ENCODE measurements at places on chromosomes 5 and 9.
A peak's percentile ranks its signal among the peaks of the same experiment; 100 is the strongest.

- DNase-seq, result no peak
Observed at GRCh38 chr5:137136991-137137632, 362.0 kb downstream of the SPOCK1 start.

GRCh38 chr9:132018957-132019405 lies 60.7 kb downstream of the MED27 start:
- DNase-seq, result no peak

DNA sequence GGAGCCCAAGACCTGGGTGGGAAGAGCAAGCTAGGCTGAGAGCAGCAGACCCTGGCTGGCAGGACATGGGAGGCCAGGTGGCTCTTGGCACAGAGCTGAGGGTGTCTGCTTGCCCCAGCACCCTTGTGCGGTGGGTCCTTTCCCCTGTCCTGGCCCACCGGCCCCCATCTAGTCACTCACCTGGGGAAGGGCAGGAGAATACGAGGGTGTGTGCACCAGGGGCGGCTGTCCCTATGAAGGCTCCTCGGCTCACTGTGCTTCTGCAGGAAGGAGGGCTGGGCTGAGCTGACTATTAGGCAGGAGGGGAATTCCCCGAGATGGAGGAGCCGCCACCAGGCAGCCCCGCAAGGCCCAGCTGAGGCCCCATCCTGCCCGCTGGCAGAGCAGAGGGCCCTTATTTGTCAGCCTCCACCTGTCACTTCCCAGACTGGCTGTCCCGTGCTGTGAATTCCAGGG lies 6.1 kb upstream of the TNIP1 start:
- DNase-seq, result peak; percentile 55

DNA sequence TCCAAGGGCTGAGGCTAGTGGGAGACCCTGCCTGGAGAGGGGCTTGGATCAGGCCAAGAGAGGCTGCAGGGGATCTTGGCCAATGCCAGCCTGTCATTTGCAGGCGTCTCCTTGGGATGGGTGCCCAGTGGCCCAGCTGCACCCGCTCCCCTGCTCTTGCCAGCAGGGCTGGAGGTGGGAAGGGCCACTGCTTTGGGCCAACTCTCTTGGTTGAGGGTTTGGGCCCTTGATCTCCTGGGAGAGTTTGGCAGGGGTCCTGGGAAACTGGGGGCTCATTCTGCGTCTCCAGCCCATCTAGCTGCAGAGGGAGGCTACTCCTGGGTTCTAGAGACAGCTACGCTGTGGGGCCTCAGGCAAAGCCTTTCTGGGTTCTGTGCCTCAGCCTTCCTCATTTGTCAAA lies 10.5 kb downstream of the PSD2 start:
- DNase-seq, result no peak

GRCh38 chr9:27856054-27856453 lies 282.8 kb upstream of the C9orf72 start:
- no peak for DNase-seq

GRCh38 chr5:87400305-87400899 lies 12.3 kb downstream of the CCNH start:
- DNase-seq, result no peak

GRCh38 chr5:57566914-57567313 lies 84.3 kb upstream of the ACTBL2 start:
- DNase-seq, result no peak

GRCh38 chr9:17752021-17752420 lies 173.2 kb downstream of the SH3GL2 start:
- DNase-seq, result no peak

DNA sequence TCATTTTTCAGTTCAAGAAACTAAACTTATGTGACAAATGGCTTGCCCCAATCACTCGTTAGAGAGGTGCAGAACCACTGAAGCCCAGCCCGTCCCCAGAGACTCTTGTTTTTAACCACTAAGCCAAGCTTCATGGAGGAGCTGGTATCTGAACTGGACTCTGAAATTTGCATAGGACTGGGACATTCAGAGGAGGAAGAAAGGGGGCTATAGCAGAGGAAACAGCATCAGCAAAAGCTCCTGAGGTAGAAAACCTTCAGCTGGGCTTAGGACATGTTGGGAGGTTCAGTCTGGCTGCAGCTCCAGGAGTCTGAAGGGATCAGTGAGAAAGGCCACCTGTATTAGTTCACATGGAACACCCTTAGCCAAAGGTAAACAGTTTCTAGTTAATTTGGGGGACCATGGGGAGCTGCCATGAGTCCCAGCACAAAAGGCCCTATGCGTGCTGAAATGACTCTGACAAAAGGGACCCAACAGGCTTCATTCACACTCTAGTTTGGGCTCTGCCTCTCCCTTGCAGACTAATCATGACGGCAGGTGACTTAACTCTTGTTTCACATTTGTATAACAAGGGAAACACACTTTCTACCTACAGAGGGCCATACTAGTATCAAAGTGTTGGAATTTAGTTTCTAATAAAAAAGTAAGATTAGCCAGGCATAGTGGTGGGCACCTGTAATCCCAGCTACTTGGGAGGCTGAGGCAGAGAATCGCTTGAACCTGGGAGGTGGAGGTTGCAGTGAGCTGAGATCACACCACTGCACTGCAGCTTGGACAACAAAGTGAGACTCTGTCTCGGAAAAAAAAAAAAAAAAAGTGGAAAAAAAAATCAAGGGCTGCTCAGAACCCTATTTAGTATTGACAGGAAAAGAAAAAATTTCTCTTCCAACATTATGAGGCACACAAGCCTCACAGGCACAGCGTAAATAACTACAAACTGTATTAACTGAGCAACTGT lies 10.2 kb downstream of the FBXO10 start:
- no peak for DNase-seq

- no peak for DNase-seq
Observed at GRCh38 chr9:126806336-126806735, 1.5 kb downstream of the ZBTB43 start.

GRCh38 chr9:24382566-24382965 lies 163.1 kb downstream of the IZUMO3 start:
- DNase-seq, result no peak

DNA sequence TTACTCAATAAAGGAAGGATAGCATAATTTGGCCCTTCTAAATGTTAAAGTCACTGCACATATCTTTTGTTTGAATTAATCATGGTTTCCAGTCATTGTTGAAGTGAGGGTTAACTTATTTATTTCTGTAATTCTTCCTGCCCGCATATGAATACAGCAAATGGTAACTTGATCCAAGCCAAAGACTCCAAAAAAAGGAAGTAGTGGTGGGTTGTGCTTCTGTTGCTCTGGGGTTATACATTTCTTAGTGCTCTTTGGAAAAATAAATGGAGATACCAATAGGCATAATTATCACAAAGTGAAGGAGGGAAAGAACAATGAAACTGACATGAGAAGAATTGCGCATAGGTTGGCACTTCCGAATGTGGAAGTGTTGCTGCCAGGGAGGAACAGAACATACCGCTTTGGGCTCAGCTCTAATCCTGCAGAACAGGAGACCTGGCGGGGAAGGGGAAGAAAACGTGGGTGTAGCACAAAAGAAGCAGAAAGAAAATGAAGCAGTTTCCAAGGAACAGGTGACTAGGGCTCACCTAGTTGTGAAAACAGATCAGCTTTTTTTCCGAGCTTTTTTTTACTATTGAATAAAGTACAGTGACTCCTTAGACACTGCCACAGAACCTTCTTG lies 69.7 kb upstream of the TAF11L2 start:
- DNase-seq, result no peak

DNA sequence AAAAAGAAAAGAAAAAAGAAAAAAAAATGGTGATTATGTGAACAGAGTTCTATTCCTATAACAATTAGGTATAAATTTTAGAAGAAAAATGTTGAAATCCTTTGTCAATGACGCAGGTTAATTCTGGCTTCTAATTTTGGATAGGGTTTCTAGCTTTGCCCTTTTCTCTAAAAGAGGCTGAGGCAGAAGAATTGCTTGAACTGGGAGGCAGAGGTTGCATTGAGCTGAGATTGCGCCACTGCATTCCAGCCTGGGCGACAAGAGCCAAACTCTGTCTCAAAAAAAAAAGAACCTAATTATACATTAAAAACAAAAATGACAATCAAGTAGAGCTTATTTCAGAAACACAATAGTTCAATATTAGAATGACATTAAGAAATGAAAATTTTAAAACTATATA lies 2.9 kb downstream of the STXBP1 start:
- no peak for DNase-seq

DNA sequence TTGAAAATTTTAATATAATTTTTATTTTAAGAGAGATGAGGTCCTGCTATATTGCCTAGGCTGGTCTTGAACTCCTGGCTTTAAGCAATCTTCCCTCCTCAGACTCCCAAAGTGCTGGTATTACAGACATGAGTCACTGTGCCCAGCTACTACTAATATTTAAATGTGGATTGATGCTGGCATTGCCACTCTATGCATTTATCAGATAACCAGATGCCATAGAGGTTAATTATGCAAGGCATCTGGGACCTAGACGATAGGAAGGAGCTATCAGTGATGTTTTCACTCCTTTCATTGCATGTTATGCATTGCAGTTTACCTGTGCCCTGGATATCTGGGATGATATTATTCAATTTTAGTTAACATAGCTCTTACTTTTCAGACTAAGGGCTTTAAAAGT lies 127.0 kb downstream of the RPS23 start:
- no peak for DNase-seq

- DNase-seq, result no peak
Observed at GRCh38 chr5:53037141-53037859, 48.1 kb downstream of the ITGA2 start.

DNA sequence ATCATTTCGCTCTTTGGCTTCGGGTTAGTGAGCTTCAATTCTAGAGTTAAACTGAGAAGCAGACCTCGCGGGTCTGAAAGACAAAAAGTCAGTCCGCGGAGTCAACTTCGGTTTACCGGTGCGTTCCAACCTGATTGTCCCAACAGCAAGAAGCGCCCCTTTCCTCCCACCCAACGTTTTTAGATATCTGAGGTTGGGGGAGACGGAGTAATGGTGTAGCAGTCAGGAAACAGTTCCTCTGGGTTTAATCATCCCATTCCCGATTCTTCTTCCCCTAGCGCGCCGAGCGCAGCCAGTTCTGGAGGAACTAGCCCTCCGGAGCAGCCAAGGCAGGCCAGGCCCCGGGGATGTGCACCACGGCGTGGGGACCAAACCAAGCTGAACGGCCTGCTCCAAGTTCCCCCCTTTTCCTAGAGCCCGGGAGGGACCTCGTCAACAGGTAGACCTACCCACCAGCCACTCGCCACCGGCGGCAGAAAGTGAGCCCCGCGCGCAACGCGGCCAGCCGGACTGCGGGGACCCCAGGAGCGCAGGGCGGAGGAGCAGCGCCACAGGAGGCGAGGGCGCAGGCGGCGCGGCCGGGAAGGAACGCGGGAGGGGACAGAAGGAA lies 622 bp upstream of the ISL1 start:
- no peak for DNase-seq

- no peak for DNase-seq
Observed at GRCh38 chr5:52673495-52673894, 114.2 kb upstream of the ITGA1 start.

GRCh38 chr9:72894342-72894741 lies 58.5 kb downstream of the ALDH1A1 start:
- no peak for DNase-seq

DNA sequence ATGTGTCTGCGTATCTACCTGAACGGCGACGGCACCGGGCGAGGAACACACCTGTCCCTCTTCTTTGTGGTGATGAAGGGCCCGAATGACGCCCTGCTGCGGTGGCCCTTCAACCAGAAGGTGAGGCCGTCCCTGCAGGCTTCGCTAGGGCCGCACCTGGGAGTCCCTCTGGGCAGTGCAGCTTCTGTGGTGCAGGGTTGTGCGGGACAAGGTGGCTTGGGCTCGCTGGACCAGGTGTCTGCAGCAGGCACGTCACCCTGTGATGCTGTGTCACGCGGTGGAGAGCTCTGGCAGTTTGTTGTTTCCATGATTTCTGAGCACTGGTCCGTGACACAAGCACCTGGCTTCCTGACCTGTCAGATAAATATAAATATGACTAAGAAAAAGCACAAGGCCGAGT lies 20.7 kb downstream of the FBXW5 start:
- DNase-seq, result no peak

DNA sequence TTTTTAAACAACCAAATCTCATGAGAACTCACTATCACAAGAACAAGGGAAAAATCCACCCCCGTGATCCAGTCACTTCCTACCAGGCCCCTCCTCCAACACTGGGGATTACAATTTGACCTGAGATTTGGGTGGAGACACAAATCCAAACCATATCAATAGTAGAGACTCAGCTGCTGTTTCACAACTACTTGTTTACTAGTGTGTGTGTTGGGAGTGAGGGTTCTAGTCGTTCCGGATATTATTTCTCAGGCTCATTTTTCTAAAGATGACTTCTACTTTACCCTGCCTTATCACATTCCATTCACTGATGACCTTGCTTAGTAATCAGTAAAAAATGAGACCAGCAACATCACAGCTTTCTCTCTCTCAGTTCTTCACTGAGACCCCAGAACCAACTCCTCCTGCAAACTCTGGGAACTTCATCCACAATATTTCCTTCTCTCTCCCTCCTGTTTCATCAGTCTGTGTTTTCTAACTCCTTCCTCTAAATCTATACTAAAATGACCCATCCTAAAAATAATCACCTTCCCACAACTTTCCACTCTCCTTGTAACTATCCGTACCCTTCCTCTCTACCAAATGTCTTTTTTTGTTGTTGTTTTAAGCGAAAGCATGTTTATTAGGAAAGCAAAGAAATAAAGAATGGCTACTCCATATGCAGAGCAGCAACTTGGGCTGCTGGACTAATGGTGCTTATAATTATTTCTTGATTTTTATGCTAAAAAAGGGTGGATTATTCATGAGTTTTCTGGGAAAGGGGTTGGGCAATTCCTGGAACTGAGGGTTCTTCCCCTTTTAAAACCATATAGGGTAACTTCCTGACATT lies 121.5 kb upstream of the SPRY4 start:
- no peak for DNase-seq

DNA sequence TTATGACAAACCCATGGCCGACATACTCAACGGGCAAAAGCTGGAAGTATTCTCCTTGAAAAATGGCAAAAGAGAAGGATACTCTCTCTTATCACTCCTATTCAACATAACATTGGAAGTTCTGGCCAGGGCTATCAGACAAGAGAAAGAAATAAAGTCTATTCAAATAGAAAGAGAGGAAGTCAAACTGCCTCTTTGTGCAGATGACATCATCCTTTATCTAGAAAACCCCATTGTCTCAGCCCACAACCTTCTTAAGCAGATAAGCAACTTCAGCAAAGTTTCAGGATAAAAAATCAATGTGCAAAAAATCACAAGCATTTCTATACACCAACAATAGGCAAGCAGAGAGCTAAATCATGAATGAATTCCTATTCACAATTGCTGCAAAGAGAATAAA lies 1799.9 kb upstream of the ACO1 start:
- no peak for DNase-seq
